ENCODE measurements at places on chromosomes 5 and 9. TPM values are rescaled to one million over a fixed set of nuclear protein-coding genes. Genes with fewer than 3 reads are reported as not detected.

BASP1 gene
- total RNA-seq: 131 TPM

GMCL2 gene
- not detected for total RNA-seq

SPINK1 gene
- total RNA-seq: 930 TPM

PRLR gene
- 6.7 TPM for total RNA-seq

FAM151B gene
- total RNA-seq: 2.9 TPM

DEPDC1B gene
- total RNA-seq: 29.1 TPM

FABP6 gene
- total RNA-seq: 0.85 TPM

PCDHGB4 gene
- 15.6 TPM for total RNA-seq

WNK2 gene
- total RNA-seq: 75.5 TPM

KIAA0825 gene
- 3.1 TPM for total RNA-seq

SLC35A4 gene
- 85.8 TPM for total RNA-seq

GPR21 gene
- total RNA-seq: 0.46 TPM

SPINK7 gene
- total RNA-seq: not detected

TAF11L10 gene
- not detected for total RNA-seq

SH3PXD2B gene
- 38.4 TPM for total RNA-seq

Data from type B pancreatic cell (in vitro differentiated cells).